ENCODE measurements at places on chromosomes 11 and 22.

GRCh38 chr22:19916941-19917340, 24.6 kb upstream of the COMT start:
- no peak for DNase-seq

- no peak for DNase-seq
These were observed 51.2 kb upstream of the ARHGAP20 start for GRCh38 chr11:110763249-110764011.

- no peak for DNase-seq
These were observed 19.5 kb upstream of the SORL1-AS1 start for GRCh38 chr11:121472312-121472711.

- DNase-seq = no peak
These were observed 5.9 kb downstream of the SCGB1D1 start for GRCh38 chr11:62195945-62196344.

DNA sequence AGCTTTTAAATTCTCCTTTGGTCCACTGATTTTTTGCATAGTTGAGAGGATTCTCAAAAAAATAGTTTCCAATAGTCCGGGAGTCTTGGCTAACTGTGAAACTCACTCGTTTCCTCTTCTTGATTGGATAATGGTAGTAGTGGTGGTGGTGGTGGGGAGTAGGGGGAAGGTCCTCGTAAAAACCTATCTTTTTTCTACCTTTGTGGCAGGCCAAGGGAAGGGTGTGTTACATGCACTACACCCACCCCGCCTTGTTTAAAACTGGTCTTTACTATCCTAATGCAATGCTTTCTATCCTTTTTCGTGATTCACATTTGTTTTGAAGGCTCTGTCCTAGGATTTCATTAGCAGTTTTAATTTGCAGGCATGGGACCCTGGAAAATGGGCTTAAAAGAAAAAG, 4.8 kb downstream of the TEAD1 start:
- no peak for DNase-seq

DNA sequence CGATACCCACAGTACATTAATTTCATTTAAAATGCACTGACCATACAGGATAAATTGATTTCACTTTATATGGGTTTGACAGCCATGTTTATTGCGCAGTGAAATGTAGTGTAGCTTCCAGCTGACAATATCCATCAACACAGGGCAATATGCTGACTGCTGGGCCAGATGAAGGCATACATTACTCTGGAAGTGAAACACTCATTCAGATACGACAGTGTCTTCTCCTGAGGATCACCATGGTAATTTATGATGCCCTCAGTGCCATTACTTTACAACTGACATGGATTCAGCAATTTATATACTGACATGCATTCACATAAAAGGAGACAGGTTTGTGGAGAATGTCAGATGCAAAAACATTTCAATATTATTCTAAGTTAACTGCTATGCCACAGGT, 365.1 kb downstream of the SOX6 start:
- no peak for DNase-seq

DNA sequence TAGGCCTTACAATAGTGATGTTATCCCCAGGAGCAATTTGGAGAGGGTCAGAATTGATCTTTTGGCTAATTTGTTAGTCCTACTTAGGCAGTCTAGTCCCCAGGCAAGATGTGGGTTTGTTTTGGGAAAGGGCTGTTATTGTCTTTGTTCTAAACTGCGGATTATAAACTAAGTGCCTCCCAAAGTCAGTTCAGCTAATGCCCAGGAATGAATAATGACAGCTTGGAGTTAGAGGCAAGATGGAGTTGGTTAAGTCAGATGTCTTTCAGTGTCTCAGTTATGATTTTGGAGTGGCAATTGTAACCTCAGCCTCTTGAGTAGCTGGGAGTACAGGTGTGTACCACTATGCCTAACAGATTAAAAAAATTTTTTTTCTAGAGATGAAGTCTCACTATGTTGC, 7.3 kb upstream of the CLNS1A start:
- DNase-seq = no peak

DNA sequence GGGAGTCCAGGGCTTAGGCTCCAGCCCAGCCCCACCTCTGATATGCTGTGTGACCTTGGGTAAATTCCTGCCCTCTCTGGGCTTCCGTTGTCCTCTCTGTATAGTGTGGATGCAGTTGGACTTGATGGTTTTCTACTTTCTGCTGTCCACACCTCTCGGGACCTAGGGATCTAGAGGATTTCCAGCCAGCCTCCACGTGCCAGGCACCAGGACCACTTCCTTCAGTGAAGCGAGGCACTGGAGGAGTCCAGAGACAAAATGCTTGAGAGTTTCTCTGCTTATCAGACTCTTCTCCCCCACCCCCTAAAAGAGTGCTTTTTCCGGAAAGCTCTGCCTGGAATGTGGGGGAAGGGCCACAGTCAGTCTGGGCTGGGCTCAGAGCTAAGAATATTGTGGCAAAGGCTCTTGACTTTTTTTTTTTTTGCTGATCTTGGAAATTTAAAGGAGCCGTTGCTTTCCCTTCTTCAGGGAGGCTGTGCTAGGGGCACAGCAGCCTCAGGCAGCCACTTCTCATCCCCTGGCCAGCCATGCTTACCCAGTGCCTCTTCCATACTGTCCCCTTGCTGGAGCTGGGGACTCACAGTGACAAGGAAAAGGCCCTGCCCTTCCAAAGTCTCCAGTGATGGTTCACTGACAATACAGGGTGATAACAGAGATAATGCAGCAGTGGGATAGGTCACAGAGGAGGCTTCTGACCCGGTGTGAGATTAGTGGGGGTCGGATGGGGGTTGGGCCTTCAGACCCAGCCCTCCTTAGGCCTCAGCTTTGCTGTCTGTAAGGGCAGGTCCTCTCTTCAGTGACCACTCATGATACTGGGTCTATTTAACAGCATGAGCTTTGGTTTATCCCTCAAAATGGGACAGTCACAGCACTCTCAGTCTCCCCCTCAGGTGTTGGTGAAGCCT, 2.9 kb upstream of the SERPINH1 start:
- no peak for DNase-seq

DNA sequence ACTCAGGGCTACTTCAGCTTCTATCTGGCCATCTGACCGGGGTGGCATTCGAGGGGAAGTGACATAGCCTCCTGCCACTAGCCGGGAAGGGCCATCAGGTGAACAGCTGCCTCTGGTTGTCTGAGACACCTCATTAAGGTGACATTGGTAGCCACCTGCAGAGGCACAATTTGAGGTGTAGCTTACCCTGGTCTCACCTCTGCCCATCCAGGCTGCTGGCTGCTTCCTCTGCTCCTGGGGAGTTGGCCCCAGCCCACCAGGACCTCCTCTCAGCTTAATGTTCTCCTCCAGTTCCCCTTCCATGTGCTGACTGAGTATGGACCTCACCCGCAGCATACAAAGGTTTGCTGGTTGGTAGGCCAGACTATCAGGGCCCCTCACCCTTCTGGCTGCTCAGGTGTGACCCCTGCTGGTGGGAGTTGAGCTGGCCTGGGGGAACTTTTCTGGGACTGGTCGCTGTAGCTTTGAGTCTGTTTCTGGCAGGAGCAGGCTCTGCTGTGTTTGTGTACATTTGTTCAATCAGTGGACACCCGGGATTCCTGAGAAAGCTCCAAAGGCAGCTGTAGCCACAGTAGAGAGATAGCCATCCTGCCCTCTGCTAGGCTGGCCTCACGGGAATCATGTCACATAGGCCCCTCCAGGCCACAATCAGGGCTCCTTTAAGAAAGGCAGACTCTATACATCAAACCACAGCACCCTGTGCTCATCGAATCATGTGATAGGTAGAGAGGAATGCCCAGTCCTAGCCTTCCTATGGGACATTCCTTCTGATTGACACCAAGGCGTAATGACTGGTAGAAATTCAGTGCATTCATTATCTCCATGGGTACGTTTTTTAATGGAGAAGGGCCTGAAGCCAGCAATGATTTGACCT, 295.1 kb upstream of the PLET1 start:
- peak; percentile 79 for DNase-seq

DNA sequence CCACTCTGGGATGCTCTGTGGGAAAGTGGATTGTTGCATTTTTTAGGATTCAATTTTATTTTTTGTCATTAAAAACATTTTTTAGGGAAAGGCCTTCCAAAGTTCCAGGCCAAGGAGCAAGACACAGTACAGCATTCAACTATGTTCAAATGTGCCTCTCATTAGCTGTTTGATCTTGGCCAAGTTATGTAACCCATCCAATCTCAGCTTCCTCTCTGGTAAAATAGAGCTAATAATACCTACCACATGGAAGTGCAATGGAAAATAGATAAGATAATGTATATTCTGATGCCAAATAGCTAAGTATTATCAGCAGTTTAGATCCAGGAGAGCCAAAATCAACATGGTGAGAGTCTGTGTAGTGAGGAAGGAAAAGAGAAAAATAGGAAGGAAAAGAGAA, 220.3 kb upstream of the SESN3 start:
- no peak for DNase-seq

GRCh38 chr11:64510759-64511158, 80.3 kb upstream of the SLC22A12 start:
- DNase-seq = no peak

DNA sequence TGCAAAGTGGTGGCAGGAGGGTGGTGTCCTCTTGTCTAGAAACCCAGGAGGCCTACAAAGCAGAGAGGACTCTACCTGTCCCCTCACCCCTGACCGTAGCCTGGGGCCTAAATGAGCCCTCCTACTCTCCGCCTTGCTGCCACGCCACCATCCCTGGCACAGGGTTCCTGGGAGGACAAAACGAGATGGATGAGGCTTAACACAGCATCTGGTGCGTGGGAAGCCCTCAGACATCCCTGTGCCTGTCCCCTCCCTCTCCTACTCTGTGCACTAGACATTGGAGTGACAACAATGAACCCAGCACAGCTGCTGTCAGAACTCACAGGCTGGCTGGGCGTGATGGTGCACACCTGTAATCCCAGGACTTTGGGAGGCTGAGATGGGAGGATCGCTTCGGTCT, 36.4 kb upstream of the DKK3 start:
- no peak for DNase-seq

DNA sequence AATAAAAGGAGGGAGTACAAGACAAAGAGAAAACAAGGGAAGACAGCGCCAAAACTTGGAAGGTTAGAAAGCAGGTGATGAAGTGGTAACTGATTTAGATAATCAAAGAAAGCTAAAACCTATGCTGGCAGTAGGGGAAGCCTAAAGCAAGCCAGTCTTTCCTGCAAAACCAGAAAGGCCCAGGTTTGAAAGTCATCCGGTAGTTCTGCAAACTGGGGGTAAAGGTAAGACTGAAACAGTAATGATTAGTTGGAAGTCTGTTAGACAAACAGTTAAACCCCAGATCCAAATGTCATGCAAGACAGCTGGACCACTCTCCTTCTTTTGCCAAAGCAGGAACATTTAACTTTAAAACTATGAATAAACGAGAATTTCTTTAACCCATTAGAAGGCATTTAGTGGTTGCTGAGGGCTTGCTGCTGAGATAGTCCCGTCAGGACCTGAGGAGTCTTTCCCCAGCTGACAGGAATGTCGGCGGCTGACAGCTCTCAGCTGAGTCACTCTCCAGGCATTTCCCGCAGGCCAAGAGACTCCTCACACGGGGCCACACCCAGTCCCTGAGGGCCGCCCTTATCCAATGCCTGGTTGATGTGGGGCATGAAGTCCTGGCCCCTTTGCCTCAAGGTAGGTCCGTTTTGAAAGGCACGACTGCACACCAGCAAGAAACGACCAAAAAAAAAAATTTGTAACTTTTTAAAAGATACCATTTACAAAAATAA, 36.3 kb upstream of the CFAP300 start:
- peak; percentile 87 for DNase-seq

DNA sequence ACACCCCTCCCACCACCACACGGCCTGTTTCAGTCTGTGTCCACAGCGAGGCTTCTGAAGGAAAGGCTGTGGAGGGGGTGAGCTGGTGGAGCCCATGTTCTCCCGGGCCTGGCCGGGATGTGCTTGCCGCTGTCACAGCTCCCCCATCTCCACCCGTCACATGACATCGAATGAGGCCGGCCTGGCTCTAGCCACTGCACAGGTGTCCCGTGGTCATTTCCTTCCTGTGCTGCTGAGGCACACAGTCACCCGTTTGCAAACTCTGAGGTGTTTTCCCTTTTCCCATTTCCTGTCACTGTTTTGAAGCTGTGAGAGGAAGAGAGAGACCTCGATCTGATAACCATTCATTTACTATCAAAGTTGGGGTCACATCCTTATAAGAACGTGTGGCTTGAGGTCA, 55.7 kb upstream of the CLDN5 start:
- DNase-seq = no peak

- DNase-seq = no peak
These were observed 91.5 kb upstream of the TBCEL start for GRCh38 chr11:120932305-120932915.

- no peak for DNase-seq
These were observed 89.2 kb upstream of the CRTAM start for GRCh38 chr11:122749005-122749687.

DNA sequence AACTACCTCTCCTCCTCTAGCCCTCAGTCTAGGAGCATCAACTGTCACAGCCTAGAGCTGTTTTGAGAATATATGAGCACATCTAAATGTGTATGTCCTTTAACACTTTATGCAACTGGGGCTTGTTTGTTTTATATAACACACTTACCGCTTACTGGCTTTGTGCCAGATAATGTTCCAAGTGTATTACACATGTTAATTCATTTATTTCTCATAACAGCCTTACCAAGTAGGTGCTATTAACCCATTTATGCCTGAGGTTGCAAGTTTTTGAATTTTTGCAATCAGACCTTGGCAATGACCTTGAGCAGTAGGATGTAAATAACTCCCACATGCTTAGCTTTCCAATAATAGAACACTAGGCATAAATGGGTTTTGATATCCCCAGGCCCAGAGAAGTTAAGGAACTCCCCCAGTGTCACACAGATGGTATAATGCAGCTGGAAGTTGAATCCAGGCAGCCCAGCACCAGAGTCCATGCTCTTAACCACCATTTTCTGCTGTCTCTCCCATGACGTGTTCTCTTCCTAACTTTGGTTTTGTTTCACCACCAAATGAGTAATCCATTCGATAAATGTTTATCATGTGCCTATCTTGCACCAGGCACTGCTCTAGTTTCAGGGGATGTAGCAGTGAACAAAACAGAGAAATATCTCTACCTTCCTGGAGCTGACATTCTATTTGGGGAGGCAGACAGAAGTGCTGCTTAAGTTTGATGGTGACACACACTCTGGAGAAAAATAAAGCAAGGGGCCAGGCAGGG, 23.1 kb downstream of the PRDM11 start:
- no peak for DNase-seq

DNA sequence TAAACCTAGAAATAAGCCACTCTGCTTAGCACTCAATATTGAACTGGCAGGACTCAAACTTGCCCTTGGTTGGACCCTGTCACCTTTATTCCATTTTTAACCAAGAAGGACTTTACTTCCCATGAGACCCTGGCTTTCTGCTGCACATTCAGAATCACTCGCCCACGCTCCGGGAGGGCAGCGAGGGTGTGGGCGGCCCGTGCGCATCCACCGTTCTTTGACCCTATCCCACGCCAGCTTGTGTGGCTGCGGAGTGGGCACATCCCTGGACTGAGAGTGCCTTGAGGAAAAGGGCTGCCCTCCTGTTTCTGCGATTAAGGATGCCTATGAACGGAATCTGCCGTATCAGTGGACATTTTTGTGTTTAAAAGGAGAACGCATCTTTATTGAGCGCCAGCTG, 39.6 kb downstream of the TRIM44 start:
- no peak for DNase-seq
